ENCODE measurements at places on chromosomes 5 and 9. TPM values are rescaled to one million over a fixed set of nuclear protein-coding genes. Genes with fewer than 3 reads are reported as not detected.

- H3K4me1 ChIP-seq = peaks cover under 1% of the 10 kb centered on the region
- H3K4me3 ChIP-seq = no peak overlapping the region
- H3K27ac ChIP-seq = no peak overlapping the region
- no peaks in the 10 kb centered on the region for H3K36me3 ChIP-seq
- no peak for DNase-seq
Observed at GRCh38 chr9:133204993-133205336, 4.1 kb downstream of the OBP2B start.

Gene FRRS1L
- total RNA-seq = 19.7 TPM

Gene EPB41L4B
- 21.8 TPM for total RNA-seq

- no peaks in the 10 kb centered on the region for H3K27me3 ChIP-seq
- peaks cover 9% of the 10 kb centered on the region for H3K4me1 ChIP-seq
- no peak overlapping the region for H3K27ac ChIP-seq
Observed at GRCh38 chr9:101707721-101708120, 30.7 kb downstream of the GRIN3A start.

- no peak overlapping the region for H3K27ac ChIP-seq
- H3K4me1 ChIP-seq = no peaks in the 10 kb centered on the region
- H3K27me3 ChIP-seq = no peaks in the 10 kb centered on the region
- H3K36me3 ChIP-seq = no peaks in the 10 kb centered on the region
- H3K4me3 ChIP-seq = no peak overlapping the region
- no peak for DNase-seq
Observed at GRCh38 chr9:70101265-70101664, 57.6 kb downstream of the MAMDC2 start.

Gene ANKRD34B
- 0.39 TPM for total RNA-seq

DNA sequence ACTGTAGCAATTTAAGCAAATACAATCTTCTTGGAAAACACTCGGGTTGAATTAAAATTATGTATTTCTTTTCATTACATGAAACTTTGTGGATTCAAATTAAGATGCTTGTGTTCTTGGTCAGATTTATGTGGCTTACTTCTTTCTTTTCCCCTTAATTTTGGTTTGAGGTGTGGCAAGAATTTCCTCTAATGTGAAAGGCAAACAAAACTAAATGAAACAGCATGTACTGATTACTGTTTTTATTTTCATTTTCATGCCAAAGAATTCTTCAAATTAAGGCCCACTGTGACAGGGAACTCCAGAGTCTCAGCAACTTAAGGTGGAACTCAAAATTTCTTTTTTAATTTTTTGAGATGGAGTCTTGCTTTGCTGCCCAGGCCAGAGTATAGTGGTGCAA, at the start of gene OMD:
TSS of gene OMD (minus strand) at position 132 of the 400 bp plus-strand sequence. CDS start 6,913 bp downstream, outside the sequence.
- H3K4me3 ChIP-seq = peak within 1 kb of the TSS; percentile 4
- DNase-seq = no peak
- H3K4me1 ChIP-seq = no peaks in the 10 kb centered on the region
- H3K27me3 ChIP-seq = no peaks in the 10 kb centered on the region
- no peaks in the 10 kb centered on the region for H3K36me3 ChIP-seq

Gene UCK1
- total RNA-seq = 35.4 TPM

DNA sequence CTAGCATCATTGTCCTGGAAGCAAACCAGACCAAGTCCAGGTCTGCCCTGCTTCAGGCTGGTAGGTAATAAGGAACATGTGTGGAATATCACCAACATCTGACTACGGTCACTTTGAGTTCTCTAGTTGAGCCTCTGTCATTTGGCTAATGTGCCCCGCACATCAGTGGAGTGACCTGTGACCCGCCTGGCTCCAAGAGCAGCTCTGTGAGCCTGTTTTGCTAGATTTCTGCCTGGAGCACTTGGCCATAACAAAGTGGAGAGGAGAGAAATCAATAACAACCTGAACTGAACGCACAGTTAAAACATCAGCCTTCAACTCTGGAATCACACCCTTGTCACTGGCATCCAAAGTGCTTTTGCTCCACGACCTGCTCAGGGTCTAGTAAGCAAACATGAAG, 115.7 kb downstream of the PPP2R2B start:
- no peak overlapping the region for H3K27ac ChIP-seq
- peaks cover 3% of the 10 kb centered on the region for H3K4me1 ChIP-seq
- no peaks in the 10 kb centered on the region for H3K36me3 ChIP-seq
- no peaks in the 10 kb centered on the region for H3K27me3 ChIP-seq

Gene SLCO6A1
- not detected for total RNA-seq

Gene SPATA31A7
- total RNA-seq = not detected

Data from spinal cord (tissue), 10 donors.